D341Med (cell line): ENCODE measurements at places on chromosomes 7 and 10.
A peak's percentile ranks its signal among the peaks of the same experiment; 100 is the strongest.

- no peak for DNase-seq
Measured at GRCh38 chr10:50565301-50566083, 58.3 kb downstream of the SGMS1 start.

DNA sequence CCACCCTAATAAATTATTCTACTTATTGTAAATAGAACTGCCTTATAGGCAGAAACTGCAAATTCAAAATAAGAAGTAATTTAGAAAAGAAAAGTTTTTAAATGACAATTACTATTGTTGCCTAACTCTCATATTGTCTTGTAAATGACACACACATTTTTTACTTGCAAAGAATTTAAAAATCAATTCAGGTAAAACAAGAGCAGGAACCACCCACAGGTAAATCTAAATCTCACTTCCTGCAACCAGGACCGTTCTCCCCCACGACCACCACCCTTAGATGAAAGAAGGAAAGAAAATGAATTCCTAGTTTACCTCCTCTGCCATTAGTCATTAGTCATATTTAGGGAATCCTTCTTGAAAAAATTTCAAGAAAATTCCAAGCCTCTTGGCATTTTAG is 4.8 kb upstream of the AASS start:
- DNase-seq: no peak

- peak; percentile 16 for DNase-seq
Measured at GRCh38 chr10:94630017-94630688, 53.4 kb upstream of the CYP2C18 start.

DNA sequence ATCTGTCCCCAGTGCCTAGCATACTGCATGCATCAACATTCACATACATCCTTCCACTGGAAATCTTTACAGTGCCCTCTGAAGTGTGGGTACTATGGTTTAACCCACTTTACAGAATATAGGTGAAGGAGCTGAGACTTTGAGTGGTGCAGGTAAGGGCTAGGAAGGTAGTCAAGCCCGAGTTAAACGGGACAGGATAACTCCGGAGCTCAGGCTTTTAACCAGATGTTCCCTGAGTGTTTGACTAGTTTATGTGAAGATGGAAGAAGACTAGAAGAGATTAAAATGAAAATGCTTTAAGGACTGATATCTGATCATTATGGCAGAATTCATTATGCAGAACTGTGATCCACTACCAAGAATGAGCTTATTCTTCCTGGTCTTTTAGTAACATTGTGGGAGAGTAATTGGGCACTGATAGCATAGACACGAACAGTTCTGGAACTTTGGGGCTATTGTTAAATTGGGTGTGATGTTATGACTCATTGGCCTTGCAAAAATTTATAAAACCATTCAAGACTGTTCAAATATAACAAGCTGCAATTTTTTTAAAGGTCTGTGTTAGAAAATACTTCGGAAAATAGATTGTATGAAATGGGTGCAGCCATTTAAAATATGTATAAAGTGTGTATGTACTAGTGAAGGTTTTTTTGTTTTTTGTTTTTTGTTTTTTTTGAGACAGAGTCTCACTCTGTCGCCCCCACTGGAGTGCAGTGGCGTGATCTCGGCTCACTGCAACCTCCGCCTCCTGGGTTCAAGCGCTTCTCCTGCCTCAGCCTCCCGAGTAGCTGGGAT is 4.4 kb downstream of the CUL1 start:
- no peak for DNase-seq

DNA sequence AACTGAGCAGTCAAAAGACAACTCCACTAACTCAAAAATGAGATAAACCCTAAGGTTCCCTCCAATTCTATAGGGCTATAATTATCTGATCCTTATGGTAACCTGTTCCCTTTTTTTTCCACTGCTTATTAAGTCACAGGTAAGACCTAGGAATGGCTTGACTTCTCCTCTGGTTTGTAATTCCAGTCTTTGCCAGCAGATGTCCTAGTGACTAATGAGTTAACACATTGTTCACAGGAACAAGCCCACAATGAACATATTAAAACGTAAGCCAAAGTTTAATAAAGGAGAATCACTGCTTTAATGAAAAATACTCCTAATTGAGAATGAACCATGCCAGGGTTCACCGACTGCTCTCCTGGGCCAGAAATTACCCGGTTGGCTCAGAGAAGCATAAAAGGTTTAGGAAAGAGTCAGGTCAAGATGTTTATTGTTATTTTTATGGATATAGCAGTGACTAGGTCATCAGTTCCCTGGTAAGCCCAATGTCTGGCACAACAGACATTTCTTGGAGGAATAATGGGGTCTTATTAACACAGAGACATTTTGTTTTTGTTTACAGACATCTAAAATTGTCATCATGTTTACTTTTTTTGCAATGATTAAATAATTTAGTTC is 120.1 kb downstream of the ELAPOR2 start:
- peak; percentile 42 for DNase-seq

GRCh38 chr10:90218846-90219245 is 517.5 kb downstream of the KIF20B start:
- no peak for DNase-seq

GRCh38 chr7:152336754-152337368 is 98.9 kb downstream of the KMT2C start:
- DNase-seq: peak; percentile 57

DNA sequence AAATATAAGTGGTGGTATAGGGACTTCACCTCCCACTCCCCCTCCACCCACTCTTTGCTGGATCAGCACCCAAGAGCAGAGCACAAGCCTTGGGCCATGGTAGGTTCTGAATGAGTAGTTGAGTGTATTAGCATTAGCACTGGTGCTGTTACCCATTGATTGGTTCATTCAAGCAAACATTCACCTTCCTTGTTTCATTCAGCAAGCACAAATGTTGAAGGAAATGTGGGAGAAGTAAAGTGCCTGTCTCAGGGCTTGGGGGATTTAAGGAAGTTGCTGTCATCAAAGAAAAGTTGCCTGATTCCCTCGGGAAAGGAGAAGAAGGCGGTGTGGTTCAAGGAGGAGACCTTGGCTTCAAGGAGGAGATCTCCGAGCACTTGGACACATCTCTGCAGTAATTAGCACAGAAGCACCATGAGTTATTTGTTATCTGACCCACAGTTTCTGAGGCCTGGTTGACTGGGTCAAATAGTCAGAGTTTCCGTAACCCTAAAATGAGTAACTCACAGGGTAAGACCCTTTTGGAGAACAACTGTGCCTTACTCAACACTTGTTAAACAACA is 17.3 kb downstream of the IL2RA start:
- DNase-seq: no peak

- peak; percentile 53 for DNase-seq
Measured at GRCh38 chr10:3784510-3785250, at the start of gene KLF6. TSS of gene KLF6 (minus strand) at chr10:3785209. CDS start at chr10:3785014, 195 bp downstream.

DNA sequence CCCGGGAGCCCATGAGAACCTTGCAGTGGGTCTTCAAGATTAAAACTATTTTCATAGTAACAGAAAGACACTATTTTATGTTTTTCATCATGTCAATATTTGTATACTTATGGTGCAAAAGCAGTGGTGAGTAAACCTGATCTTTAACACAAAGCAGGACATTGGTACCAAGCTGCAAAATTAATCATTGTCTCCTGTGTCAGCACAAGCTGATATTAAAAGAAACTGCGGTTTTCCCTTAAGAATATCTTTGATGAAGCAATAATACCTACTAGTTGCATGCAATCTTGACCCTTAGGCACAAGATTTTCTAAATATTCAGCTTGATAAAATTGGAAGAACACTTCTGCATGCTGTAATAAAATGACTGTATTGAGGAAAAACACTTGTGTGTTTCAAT is 121.7 kb downstream of the MDFIC start:
- no peak for DNase-seq

GRCh38 chr10:44325596-44326307 is 59.1 kb downstream of the CXCL12 start:
- DNase-seq: no peak

- DNase-seq: no peak
Measured at GRCh38 chr10:108567899-108568752, 1355.2 kb downstream of the XPNPEP1 start.

DNA sequence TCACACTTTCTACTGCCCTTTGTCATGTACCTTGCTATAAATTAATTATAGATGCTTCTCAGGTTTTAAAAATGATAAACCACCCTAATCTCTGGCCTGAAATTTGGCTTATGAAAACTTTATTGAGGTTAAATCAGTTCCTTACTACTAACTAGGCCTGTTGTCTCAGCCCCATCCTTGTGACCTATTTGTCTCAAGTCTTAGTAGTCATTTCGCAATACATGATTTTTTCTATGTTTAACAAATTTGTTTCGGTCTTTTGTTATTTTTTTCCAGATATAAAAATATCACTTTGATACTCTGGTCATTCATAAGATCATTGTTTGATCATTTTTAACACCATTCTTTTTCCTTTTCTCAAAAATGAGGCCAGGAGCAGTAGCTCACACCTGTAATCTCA is 411.6 kb downstream of the GFRA1 start:
- no peak for DNase-seq

GRCh38 chr10:35336084-35336831 is at the start of gene CCNY:
TSS of gene CCNY (plus strand) at chr10:35336509. CDS start at chr10:35337054, 545 bp downstream.
- peak; percentile 94 for DNase-seq

DNA sequence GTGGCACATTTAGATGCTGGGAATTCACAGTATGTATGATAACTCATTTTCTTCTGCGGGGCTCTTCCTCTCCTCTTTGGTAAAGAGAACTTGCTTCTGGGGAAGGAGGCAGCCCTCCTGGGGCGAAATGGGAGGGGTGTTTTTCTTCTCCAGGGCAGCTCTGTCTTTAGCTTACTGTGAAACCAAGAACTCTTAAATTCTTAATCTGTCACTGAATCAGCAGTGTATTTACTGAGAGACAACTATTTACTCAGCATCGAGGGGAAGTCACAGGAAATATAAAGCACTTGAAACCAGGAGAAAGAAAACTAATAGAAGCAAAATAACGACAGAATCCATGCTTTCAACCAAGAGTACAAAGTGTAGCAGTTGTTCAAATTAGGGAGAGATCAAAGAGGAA is 158.2 kb upstream of the AGK start:
- no peak for DNase-seq

- peak; percentile 31 for DNase-seq
Measured at GRCh38 chr7:101564778-101565211, 64.3 kb downstream of the MYL10 start.

DNA sequence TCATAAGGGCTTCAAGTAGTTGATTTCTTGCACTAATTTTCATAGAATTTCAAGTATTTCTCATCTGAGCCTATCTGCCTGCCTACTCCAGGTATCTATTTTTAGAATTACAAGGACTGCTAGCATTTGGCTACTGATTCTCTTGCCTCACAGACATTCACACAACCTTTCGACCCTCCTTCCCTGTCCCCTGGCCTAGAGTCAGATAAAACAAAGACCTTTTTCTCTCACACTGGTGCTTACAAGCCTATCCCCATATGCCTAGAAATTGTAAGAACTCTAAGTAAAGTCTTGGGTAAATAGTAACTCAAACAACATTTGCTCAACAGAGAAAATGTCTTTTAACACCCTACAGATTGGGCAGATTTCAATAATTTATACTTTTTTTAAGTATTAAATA is 6.3 kb downstream of the GPAM start:
- DNase-seq: no peak

DNA sequence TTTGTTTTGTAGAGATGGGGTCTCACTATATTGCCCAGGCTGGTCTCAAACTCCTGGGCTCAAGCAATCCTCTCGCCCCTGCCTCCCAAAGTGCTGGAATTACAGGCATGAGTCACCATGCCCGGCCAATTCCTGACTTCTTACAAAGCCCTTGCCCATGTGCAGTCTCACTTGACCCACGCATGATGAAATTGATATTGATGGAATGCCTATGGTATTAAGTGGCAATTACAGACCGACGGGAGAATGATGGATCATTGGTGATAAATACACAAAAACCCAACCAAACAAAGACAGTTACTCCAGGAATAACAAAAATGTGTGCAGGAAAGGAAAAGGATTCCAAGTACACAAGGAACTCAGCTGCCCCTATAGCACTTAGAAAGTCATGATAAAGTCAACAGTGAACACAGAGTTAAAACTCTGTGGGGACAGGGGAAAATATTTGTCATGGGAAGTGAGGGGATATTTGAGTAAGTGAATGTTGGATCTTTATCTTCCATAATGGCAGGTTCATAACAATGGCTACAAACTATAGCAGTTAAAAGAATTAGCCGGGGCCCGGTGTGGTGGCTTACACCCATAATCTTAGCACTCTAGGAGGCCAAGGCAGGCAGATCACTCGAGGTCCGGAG is 21.6 kb downstream of the HIP1 start:
- no peak for DNase-seq

- DNase-seq: no peak
Measured at GRCh38 chr10:1057106-1057657, 997 bp downstream of the WDR37 start.

- no peak for DNase-seq
Measured at GRCh38 chr10:58818900-58819299, 306.2 kb downstream of the BICC1 start.

DNA sequence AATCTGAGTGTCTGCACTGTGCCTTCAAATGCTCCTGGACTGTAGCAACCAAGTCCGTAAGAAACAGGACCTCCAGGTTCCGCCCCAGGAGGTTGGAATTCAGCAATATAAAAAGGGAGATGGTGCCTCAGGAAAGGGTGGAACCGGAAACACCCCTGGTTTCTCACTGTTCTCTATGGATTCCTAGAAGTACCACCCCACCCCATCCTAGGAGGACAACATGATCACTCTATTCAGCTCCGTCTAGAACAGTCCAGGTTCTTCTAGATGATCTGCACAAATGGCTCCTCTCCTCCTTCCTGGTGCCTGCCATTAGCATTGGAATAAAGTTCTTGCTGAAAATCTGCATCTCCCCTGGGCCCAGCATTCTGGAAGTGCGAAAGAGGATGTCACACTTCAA is 7.6 kb upstream of the ZNF12 start:
- no peak for DNase-seq

DNA sequence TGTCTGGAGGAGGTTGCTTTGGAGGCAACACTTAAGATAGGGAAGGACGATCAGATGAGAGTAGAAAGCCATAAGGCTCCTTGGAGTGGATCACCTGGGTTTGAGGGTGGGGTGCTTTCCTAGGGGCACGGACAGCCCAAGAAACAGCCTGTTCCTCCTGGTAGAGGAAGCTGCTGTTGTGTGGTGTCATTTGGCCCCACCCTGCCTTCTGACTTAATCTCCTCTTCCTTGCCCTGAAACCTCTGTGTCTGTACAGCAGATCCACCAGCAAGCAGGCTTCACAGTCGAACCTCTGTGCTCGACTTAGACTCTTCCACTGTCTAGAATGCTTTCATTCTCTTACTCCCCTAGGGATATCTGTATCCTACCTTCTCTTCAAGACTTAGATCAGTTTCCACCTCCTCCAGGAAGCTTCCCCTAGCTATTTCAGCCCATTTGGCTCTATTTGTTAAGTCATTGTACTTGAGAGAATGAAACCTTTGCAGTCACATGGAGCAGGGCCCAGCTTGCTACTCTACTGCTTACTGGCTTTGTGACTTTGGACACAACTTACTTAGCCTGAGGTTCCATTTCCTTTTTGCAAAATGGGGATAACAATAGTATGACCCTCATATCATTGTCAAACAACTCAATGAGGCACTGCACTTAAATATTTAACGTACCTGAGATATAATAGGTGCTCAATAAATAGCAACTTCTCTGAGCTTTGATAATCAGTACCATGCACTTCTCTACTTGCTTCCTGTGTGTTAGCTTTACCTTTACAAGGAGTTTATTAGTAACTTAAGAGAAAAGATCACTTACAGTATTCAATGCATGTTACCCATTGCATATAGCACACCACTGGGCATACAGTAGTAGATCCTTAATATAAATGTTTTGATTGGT is 5.0 kb downstream of the MXI1 start:
- DNase-seq: peak; percentile 21
